B cell (primary cell): ENCODE measurements at places on chromosomes 3 and 15. TPM values are rescaled to one million over a fixed set of nuclear protein-coding genes. Genes with fewer than 3 reads are reported as not detected.

ZDHHC19 gene
- total RNA-seq, result 0.73 and 0.91 TPM in 2 replicates

DLEC1 gene
- 0.83 and 2.1 TPM in 2 replicates for total RNA-seq

RYR3 gene
- total RNA-seq, result not detected in 2 replicates

GOLGA6D gene
- total RNA-seq, result not detected in 2 replicates

GCSAM gene
- 12.6 and 14.9 TPM in 2 replicates for total RNA-seq
